ENCODE measurements at places on chromosomes 2 and 18.

DNA sequence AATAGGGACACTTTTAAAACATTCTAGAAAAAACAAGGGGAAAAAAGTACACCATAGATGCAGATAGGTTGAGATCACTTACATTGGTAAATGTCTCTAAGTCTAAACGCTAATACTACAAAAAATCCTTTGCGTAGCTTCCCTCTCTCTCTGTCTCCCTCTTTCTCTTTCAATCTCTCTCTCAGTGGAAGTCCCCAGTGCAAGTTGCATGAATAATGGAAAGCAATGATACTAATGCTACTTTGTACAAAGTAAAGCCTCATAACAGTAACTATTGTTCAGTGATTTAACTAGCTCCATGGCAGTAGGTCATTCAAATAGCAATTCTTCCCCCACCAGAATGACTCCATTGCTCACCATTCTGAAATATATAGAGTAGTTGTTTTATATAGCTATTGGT is 12.8 kb downstream of the MEIS1 start:
- no peak for DNase-seq

DNA sequence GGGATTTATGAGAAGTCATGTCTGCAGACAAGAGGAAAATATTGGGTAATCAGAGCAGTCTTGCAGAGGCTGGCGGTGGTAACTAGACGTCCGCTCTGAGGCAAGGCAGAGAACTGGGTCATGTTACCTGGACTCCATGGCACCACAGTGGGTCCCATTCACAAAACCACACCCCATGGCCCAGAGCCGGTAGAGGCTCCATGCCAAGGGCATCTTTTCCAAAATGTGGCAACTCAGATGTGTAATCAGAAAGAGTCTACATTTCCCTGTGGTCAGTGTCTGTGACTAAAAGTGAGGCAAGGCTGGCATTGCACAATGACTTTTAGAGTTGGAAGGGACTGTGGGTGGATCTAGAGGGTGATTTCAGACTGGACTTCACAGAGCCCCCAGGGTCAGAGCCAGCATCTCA is 113.1 kb downstream of the MREG start:
- peak; percentile 99 for DNase-seq

DNA sequence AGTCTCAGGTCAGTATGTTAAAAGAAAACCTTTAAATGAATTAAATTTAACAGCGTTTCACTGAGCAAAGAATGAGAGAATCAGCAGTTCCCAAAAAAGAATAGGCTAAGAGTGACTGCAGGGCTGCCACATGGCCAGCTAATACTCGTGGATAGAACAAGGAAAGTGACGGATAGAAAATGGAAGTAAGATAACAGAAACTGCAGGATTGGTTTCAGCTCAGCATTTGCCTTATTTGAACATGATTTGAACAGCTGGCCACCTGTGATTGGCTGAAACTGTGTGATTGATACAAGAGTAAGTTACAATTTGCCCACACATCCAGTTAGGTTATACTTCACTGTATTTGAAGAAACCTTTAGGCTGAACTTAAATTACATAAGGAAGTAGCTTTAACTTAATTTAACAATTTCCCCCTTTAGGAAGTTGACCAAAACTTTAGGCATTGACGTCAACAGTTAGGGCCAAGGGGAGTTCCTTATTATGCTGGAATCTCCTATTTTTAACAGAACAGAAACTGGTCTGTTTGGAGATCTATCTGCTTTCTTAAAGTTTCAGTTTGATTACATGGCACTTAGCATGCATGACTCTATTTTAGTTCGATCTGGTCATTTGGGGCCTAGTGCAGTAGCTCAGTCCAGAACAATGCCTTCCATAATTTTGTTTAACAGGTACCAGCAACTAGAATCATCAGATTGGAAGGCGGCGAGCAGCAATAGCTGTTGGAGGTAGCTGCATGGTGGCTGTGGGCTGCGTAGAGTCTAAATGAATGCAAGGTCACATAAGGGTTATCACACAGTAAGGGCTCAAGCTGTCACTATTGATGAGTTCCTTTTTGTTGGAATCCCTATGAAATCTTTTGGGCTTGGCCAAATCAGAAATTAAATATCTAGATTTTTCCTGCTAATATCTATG is 143.4 kb downstream of the TRIM43 start:
- peak; percentile 7 for DNase-seq

DNA sequence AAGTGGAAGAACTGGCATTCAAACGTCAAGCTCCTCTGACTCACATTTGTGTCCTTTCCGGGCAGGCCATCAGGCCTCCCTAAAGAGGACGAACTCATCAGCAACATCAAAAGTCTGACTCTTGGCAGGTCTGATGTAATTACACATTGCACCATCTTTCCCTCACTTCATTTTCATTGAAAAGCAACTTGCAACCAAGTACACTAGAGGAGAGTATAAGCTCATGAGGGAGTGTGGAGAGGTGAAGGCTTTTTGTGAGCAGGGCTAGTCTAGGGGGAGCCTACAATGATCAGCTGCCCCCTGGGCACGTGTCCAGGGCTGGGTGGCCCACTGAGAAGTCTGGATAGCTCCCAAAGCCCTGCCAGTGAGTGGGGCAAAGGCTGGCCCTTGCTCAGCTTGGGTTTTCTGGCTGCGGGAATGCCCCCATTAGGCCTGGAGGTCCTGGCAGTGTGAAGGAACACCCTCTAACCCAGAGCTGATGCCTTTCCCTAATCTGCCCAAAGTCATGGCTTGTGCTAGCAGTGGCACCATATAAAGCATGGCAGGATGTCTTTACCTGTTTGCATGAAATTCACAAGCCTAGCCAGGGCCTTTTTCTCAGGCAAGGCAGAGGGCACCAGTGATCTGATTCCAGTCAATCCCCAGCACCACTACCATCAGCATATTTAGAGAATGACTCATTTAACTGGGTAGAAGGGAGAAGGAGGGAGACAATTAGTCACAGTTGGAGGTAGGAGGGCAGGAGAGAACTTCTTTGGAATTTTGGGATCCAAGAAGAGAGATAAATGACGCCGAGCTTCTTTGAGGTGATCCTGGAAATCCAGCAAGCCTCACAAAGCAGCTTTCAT is 8.5 kb upstream of the DAW1 start:
- DNase-seq, result peak; percentile 40
